Activated naive CD4-positive, alpha-beta T cell treated with anti-CD3 and anti-CD28 coated beads, Interleukin-2, amount 50 U/mL, for 16 hours (primary cell): ENCODE measurements at places on chromosomes 13 and 19.

DNA sequence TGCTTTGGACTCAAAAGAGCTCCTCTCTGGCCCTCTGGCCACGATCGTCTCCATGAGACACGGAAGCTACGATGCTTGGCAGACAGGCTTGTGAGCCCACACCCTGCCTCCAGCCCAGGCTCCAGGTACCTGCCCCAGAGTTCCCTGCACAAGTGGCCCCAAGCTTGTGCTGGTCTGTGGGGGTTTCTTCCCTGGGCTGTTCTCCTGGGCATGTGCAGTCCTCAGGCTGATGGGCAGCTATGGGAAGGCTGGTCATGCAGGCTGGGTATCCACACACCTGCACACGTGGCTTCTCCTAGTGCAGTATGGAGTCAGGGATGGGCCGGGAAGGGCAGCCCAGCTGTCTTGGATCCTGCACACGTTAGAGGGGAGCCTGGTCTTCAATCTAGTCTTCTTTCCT is 43.1 kb downstream of the TEX29 start:
- DNase-seq: no peak

GRCh38 chr13:91346850-91347201 is 661 bp upstream of the MIR17HG start:
- peak; percentile 59 for DNase-seq

DNA sequence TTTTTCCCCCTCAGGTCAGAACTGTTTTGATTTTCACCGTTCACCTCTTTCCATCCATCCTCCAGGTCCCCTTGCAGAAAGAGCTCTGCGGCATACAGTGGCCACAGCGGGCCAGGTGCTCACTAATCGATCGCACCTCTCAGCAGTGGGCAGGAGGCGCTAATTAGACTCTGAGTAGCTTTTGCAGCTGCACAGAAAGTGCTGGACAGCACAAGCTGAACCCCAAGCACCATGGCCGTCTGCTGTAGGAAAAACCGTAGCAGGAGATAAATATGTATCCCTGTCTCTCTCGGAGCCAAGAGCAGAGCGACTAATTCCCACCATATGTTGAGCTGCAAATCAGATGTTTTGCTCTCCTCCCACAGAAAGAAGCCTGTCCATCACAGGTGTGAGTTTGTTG is 54.4 kb downstream of the PEX11G start:
- DNase-seq: no peak

DNA sequence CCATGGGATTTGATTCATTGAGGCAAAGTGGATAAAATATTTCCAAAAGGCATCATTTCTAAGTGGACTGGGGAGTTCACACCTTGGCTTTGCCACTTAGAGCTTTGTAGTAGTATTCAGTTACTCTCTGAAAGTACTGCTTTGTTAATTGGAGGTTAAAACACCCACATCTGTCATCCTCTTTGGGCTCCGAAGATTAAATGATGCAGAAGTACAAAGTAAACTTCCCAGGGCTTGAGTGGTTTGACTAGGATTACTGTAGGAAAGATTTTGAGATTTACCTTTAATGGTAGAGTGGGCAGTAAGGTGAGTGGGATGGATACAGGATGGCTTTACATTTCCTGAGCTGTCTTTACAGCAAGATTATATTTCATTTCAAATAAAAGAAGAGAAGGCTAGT is 42.4 kb downstream of the WASF3 start:
- no peak for DNase-seq
